ENCODE measurements at places on chromosomes 5 and 9. TPM values are rescaled to one million over a fixed set of nuclear protein-coding genes. Genes with fewer than 3 reads are reported as not detected.

Gene LRRC26
- not detected for polyA plus RNA-seq

Gene MAN2A1
- polyA plus RNA-seq, result 20.8 TPM

Gene ZDHHC11
- 0.26 TPM for polyA plus RNA-seq

Gene FAXDC2
- 5.4 TPM for polyA plus RNA-seq

Gene IQGAP2
- 0.11 TPM for polyA plus RNA-seq

Gene TAF11L5
- not detected for polyA plus RNA-seq

Gene HTR4
- not detected for polyA plus RNA-seq

Gene RANBP3L
- not detected for polyA plus RNA-seq

Gene PKD2L2
- polyA plus RNA-seq, result not detected

Gene ZFP37
- polyA plus RNA-seq, result 2.2 TPM

Gene PCDHB7
- 0.51 TPM for polyA plus RNA-seq

Gene PCSK5
- 1.9 TPM for polyA plus RNA-seq

Gene ARL14EPL
- not detected for polyA plus RNA-seq

Gene CD72
- 1.9 TPM for polyA plus RNA-seq

Gene SYK
- polyA plus RNA-seq, result not detected

Gene ADRB2
- polyA plus RNA-seq, result 0.09 TPM

Gene FYB1
- 0.11 TPM for polyA plus RNA-seq

Gene MCC
- polyA plus RNA-seq, result 3.4 TPM

Gene PHF24
- not detected for polyA plus RNA-seq

Gene PPP2R2B
- polyA plus RNA-seq, result 0.28 TPM

Gene IL13
- polyA plus RNA-seq, result not detected

Gene TAS2R1
- not detected for polyA plus RNA-seq

Gene ANKRA2
- polyA plus RNA-seq, result 30.2 TPM

Gene SLC4A9
- polyA plus RNA-seq, result not detected

Gene CDO1
- 2.1 TPM for polyA plus RNA-seq

Gene ZDHHC11B
- not detected for polyA plus RNA-seq

Gene URM1
- 64.4 TPM for polyA plus RNA-seq

Gene ACTL7A
- not detected for polyA plus RNA-seq

Gene BRD9
- 16.8 TPM for polyA plus RNA-seq

Gene SIT1
- not detected for polyA plus RNA-seq

Gene PIGO
- polyA plus RNA-seq, result 18.6 TPM

All from GM23248 (cell line).